CD4-positive, alpha-beta T cell treated with Interferon alpha-2 for 1 hour (primary cell): ENCODE measurements at places on chromosomes 5 and 9.

DNA sequence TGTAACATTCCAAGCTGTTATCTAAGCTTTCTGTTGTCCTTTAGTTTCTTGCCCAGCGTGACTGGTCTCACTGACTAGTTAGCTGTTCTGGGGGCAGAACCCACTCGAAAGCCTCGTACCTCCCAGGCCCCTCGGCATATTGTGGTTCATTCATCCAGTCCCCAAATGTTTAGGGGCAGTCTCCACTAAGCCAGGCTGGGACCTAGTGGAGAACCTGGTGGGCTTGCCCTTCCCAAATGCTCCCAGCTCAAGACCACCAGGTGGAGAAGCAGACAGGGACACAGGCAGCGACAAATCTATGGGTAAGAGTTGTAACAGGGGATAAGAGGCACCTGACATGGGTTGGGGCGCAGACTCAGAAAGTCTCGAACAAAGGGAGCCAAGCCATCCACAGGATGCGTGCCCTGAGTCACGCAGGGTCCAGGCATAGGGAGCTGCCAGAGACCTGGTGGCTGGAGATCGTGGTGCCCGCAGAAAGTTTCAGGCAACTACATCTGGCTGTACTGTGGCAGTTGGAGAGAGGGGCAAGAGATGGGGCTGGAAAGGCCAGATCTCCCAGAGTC, 851 bp upstream of the EEIG1 start:
- DNase-seq = no peak

- no peak for DNase-seq
Measured at GRCh38 chr5:107743373-107744000, 72.8 kb upstream of the EFNA5 start.

DNA sequence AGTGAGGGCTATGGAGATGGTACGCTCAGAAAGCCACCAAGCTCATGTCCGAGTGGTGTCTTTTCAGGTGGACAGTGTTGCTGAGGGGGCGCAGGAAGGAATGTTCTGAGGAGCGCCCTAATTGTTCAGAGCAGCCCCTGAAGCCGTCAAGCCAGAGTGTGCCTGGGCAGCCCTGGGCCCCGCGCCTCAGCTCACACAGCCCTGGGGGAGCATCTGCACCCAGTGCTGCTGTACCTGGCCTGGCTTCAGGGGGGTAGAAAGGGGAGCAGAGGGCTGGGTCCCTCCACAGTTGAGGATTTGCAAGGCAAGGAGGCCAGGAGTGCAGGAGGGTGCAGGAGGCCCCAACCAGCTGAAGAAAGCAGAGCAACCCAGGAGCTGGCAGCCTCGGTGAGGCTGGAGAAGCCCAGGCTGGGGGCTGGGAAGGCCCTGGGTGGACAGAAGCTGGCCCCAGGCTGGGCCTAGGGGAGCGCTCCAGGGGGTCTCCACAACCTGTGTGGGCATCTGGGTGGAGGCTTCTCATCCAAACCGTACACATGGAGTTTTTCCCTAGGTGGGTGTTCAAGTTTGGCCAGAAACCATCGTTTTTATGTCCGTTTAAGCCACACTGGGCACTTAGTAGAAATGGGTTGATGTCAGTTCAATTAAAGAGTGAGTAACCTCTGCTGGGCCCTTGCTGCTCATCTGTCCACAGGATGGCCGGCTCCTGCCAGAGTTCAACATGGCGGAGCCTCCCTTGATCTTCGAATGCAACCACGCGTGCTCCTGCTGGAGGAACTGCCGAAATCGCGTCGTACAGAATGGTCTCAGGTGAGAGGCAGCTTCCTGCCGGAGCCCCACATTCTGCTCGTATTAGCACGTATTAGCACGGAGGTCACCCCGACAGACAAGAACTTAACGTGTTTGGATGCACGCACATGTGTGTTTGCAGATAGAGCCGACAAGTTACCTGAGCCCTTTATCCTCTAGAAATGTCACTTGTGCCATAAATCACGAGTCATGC, 62.0 kb upstream of the CACNA1B start:
- DNase-seq = no peak

DNA sequence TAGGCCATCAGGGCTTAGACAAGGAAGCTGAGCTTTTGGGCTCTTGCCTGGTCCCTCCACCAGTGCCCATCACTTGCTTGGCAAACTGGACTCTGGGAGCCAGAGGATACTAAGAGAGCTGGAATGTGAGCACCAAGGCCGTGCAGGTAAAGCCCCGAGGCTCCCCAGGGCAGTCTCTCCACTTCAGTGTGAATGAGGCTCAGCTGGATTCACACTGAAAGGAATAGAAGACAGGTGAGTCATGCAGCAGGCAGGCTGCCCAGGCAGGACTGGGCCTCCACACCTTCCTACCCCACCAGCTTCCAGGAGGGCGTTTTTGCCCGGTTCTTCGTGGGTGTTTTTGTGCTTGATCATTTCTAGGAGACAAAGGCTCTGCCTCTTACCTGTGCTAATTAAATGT, 7.3 kb upstream of the CTSV start:
- no peak for DNase-seq

DNA sequence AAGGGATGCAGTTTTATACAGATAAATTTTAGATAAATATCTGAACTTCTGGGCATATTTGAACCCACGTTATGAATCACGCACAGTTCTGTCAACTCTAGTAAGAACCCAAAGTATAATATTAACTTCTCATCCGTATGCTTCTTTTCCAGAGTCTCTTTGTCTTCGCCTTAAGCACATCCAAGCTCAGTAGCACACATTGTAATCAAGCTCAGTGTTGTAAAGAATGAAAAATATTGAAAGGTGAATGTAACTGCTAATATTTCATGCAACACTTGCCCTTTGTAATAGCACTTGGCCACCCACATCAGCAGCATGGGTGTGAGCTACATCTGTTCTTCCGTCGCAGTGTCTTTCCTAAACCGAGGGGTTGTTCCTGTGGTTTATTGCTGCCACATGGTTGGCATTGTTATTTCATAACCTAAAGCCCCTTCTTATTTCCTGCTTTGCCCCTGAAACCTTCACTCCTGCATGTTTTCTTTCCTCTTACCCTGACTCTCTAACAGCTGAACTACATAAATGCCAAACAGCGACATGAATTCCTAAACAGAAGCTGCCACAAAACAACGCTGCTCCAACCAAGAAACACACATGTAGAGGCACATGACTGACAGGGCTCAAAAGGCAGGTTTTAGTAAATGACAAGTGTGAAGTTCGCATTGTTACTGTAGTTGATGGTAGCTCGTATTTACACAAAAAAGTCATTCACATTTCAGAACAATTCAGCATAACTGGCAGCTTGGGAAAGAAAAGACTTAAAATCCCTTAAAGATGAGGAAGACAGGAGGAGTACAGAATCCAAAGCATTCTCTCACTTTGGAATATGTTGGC, 190.1 kb upstream of the MEF2C start:
- DNase-seq = no peak

GRCh38 chr5:68444833-68445232, 229.3 kb downstream of the PIK3R1 start:
- no peak for DNase-seq

DNA sequence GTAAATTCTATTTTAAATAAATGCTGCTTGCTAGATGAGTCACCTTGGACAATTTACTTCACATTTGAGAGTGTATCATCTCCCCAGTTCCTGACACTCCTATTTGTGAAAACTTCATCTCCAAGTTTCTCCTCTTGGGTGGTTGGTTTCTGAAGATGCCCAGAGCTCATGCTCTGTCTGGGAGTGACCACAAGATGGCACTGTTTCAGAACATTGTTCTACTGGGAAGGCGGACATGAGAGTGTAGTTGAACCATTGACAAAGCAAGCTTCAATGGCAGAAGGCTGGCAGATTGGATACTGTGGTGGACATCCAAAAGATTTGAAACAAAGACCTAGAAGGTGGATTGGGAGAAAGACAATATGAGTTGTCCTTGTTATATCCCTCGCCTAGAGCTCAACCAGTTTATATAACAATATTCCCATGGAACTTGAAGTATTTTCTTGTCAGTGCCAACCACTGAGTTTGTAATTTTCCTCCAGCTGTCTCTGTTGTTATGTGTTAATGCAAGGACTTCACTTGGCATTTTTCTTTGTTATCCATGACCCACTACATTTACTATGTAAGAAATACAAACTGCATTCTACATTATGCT, 234.3 kb upstream of the ANKH start:
- DNase-seq = no peak

- DNase-seq = no peak
Measured at GRCh38 chr5:56549096-56549886, 266.1 kb upstream of the MAP3K1 start.

- no peak for DNase-seq
Measured at GRCh38 chr5:65356274-65356673, 125.4 kb downstream of the ADAMTS6 start.

DNA sequence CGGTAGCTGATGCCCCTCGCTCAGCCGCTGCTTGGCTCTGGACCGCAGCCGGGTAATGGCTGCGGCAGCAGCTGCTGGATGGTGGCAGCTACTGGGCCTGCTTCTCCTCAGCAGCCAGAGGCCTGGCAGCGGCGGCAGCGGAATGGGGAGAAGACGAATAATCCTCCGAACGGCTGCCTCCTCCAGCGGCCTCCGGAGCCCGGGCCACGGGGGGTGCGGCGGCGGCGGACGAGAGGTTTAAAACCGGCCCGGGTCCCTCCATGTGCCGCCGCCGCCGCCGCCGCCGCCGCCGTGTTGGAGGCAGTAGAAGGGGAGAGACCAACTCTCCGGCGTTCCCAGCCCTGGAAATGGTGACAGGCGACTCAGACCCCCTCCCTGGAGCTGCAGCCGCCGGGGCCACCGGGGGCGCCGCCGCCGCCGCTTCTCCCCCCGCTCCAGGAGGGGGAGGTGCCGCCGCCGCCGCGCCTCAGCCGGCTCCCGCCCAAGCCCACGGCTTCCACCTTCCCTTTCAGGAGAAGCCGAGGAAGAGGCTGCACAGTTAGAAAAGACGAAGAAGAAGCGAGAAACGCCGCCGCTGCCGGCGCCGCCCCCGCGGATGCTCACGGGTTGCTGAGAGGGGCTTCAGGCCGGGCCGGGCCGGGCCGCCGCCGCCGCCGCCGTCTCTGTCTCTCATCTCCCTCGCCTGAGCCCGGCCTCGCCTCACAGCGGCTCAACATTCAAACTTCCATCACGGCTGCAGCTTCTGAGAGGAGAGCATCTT, 118.4 kb upstream of the PRSS3 start:
- DNase-seq = no peak

GRCh38 chr5:91125916-91126315, 257.2 kb downstream of the ARRDC3 start:
- no peak for DNase-seq
